ENCODE measurements at places on chromosomes 1 and 21.

GRCh38 chr1:231170875-231171274 lies 9.0 kb downstream of the TRIM67 start:
- no peak for DNase-seq

DNA sequence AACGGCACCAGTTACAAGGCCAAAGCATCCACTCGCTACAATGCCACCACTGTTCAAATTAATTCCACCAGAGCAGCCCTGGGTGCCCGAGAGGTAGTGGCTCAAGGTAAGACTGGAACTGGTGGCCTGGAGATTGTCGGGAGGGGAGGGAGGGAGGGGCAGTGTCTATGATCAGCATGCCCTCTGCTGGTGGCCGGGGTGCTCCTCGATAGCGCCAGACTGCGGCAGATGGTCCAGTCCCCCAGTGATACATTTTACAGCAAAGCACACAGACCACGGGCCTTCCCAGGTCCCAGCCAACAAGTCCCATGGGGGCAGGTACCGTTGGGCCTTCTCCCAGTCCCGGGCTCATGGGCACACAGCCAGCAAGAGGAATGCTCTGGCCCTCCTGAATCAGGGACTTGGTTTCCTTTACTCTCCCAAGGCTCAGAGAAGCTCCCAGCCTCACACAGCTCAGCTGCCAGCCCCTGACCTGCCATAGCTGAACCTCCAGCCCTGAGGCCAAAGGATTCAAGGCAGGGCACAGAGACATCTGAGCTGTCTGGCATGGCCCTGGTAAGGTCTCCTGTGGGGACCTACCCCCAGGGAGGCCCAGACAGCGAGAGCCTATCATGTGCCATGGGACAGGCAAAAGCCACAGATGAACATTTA lies 15.3 kb downstream of the ACOT7 start:
- no peak for DNase-seq

DNA sequence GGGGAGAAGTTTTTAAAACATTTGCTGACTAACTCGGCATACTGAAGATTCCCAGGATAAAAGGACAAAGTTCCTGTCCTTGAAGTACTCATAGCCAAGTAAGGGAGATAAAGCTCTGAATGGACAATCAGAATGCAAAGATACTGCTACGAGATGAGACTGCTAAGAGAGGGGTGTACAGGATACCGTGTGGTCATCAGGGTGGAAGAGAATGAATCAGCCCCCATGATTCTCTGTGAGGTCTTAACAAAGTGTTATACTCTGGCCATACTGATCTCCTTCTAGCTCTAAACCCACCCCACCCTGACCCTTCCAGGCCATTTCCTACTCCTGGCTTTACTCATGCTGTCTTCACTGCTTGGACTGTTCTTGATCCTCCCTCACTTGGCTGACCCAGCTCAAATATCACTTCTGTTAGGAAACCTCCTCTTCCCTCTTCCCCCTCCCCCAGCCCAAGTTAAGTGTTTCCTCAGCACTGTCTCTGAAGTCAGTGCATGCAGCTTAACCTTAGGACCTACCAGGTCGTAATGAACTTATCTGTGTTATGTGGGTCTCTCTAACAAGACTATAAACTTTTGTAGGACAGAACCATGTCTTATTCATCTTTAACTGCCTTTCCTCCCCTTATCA lies 15.8 kb upstream of the MAGOH start:
- DNase-seq: peak; percentile 93

- DNase-seq: peak; percentile 60
Measured at GRCh38 chr1:245383396-245384330, 228.9 kb downstream of the KIF26B start.

- DNase-seq: no peak
Measured at GRCh38 chr1:164601399-164602100, 42.6 kb downstream of the PBX1 start.

GRCh38 chr21:27300770-27301169 lies 333.9 kb upstream of the ADAMTS5 start:
- peak; percentile 42 for DNase-seq

- DNase-seq: no peak
Measured at GRCh38 chr1:182666706-182667105, 17.7 kb downstream of the RGS8 start.

DNA sequence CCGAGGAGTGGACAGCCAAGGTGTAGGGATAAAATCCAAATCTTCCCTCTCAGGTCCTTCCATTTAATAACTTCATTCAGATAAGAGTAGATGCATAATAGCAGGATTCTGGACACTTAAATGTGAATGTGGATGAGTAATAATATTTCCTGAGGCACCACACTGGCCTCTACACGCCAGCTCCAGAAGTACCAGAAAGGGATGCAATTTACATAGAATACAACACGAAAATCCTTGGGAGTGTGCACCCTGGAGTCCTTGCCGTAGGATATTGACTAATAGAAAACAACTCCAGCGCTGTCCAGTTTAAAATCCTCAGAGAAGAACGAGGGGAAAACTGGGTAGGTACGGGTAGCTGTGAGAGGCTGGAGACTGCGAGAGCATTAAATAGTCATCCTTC lies 6.9 kb downstream of the PLXNA2 start:
- peak; percentile 54 for DNase-seq

GRCh38 chr1:27218736-27219135 lies 15.7 kb upstream of the WDTC1 start:
- DNase-seq: peak; percentile 34

GRCh38 chr1:85448358-85448757 lies 16.6 kb downstream of the DDAH1 start:
- peak; percentile 79 for DNase-seq

DNA sequence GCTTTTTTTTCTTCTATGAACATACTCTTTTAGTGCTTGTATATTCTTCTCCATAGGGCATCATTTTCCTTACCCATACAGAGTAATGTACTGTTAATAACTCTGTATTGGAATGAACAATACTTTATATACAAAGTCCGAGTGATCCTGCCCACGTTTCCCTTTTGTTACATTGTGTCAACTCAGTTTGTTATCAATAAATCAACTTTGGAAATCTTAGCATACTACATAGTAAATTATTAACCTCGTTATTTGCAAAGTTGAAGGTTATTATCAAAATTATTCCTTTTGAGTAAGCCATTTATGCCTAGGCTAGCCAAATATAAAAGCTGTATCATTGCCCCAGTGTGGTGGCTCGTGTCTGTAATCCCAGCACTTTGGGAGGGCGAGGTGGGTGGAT lies 937.4 kb upstream of the TMPRSS15 start:
- DNase-seq: no peak

- DNase-seq: no peak
Measured at GRCh38 chr1:16924919-16925477, 3.3 kb downstream of the CROCC start.

GRCh38 chr1:23097316-23097715 lies 71.3 kb downstream of the LUZP1 start:
- peak; percentile 83 for DNase-seq

- no peak for DNase-seq
Measured at GRCh38 chr1:175197531-175197930, 5.0 kb upstream of the KIAA0040 start.

- no peak for DNase-seq
Measured at GRCh38 chr1:93770640-93771039, 89.0 kb upstream of the BCAR3 start.

GRCh38 chr1:229893762-229894444 lies 173.1 kb upstream of the GALNT2 start:
- DNase-seq: no peak

- no peak for DNase-seq
Measured at GRCh38 chr1:109398343-109399225, 866 bp upstream of the SORT1 start.

- DNase-seq: no peak
Measured at GRCh38 chr1:156471496-156472490, 28.8 kb downstream of the MEF2D start.

DNA sequence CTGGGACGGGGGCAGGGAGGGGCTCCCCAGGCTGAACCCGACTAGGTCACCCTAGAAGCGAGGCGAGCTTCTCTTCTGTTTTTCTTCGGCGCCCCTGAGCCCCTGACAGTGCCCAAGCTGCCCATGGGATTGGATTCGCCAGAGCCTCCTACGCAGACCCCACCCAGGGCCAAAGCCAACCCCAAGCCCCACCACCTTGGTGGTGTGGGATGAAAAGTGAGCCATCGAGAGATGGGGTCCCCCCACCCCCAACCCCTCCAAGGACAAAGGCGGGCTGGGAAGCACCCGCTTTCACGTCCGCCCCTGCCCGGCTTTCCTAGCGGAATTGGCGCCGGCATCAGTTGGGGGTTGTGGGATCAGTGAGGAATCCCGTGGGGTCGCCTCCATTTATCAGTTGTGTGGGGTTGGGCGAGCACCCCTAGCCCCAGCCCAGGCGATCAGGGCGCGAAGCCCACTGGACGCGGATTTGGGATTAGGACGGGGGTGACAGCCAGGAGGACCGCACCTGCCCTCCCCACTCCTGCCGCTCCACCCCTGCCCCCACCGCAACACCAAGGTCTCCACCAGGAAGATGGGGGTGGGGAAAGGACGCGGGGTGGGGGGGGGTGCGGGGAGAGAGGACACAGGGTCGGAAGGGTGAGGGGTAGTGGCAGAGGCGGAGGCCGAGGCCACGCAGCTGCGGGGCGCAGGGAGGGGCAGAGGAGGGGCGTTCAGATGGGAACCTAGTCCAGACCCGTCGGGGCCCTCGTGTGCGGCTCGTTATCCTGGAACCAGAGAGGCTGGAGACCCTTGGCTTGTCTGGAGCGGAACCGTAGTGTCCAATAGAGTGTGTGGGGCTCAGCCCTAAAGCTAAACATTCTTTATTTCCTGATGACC lies 4.4 kb downstream of the TSPEAR start:
- no peak for DNase-seq

GRCh38 chr1:198726455-198726854 lies 87.6 kb downstream of the PTPRC start:
- peak; percentile 10 for DNase-seq

GRCh38 chr1:200161801-200162200 lies 134.3 kb downstream of the NR5A2 start:
- DNase-seq: no peak

GRCh38 chr1:46554597-46555381 lies 3.3 kb upstream of the KNCN start:
- DNase-seq: no peak

- no peak for DNase-seq
Measured at GRCh38 chr1:166673722-166674121, 165.6 kb upstream of the POGK start.

- DNase-seq: no peak
Measured at GRCh38 chr1:79472067-79472656, 465.6 kb upstream of the ADGRL4 start.

GRCh38 chr1:57819893-57820292 lies 396.0 kb upstream of the DAB1 start:
- no peak for DNase-seq

- DNase-seq: no peak
Measured at GRCh38 chr1:53822931-53823330, 15.2 kb downstream of the NDC1 start.

- DNase-seq: peak; percentile 95
Measured at GRCh38 chr1:41101950-41102607, 80.6 kb upstream of the SLFNL1 start.

DNA sequence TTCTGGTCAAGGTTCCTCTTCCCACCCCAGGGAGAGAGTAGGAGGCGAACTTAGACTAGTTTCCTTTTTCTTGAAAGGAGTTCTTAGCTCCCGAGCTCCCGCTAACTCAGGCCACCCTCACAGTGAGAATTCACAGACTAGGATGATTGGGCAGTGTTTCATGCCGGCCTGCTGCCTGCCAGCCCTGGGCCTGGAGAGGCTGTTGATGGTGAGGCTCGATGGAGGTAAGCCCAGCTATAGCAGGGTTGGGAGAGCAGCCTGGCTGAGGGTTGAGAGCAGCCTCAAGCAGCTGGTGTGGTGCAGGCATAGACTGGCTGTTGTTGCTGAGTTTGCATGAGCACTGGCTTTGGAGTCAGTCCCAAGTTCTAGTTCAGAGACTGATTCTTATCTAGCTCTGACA lies 274.4 kb downstream of the MATN1 start:
- DNase-seq: no peak

GRCh38 chr1:172566196-172566997 lies 33.4 kb downstream of the SUCO start:
- peak; percentile 34 for DNase-seq

- peak; percentile 97 for DNase-seq
Measured at GRCh38 chr1:45913183-45913683, 109.8 kb downstream of the MAST2 start.

- no peak for DNase-seq
Measured at GRCh38 chr21:40837456-40837855, 9.5 kb downstream of the DSCAM start.

DNA sequence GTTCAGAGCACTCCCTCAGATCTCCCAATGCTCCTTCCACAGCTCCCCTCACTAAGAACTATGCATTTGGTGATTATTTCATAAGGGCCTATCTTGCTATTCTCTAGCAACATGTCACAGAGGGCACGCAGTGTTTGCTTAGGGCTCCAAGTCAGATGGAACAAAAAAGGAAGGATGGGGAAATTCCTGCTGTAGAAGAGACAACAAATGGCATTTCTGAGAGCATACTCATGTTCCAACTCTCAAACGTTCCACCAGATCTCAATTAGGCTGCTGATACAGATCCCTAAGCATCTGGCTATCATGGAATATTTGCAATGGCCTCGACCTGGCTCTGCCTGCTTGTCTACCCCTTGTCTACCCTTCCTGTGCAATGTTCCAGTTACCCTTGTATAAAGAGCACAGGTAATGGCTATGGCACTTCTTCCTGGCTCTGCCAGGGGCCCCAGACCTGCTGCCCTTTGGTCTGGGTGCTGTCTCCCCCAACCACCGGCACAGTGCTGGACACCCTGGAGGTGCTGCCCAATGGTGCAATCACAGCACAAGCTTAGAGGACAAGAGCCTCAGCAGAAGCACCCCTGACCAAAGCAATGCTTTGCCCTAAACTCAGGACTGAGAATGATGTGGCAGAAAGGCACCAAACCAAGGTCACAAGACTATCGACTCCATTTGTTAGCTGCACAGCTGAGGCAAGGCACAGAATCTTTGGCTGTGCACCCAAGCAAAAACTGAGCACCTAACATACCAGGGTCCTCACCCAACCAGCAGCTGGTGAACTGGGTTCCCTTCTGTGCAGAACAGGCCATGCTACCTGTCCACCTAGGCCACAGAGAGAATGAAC lies 3.6 kb downstream of the PARP1 start:
- peak; percentile 72 for DNase-seq

DNA sequence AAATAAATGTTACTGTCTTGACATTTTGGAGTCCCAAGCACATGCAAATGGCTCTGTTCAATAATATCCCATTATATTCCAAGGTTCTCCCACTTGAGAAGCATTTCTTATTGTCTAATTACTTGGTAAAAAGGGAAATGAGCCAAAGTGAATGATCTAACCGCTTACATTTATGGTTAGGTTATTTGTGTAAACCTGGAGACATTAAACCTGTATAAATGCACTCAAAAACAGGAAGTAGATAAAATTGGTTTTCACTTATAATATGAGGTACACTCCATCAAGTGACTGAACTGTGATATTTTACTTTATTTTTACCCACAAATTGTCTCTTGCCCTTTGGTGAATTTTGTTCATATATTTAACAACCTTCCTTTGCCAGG lies 26.8 kb downstream of the KIF1B start:
- no peak for DNase-seq

GRCh38 chr1:60367532-60367931 lies 294.0 kb upstream of the C1orf87 start:
- DNase-seq: no peak

- DNase-seq: no peak
Measured at GRCh38 chr1:199982606-199983005, 44.9 kb upstream of the NR5A2 start.

GRCh38 chr1:113675302-113675701 lies 84.0 kb downstream of the PHTF1 start:
- DNase-seq: peak; percentile 68

All from amniotic epithelial cell (primary cell).